SK-MEL-5 (cell line): ENCODE measurements at places on chromosomes 1 and 21. TPM values are rescaled to one million over a fixed set of nuclear protein-coding genes. Genes with fewer than 3 reads are reported as not detected.

Gene MYOG
- not detected in 2 replicates for total RNA-seq

Gene TFF2
- total RNA-seq: not detected in 2 replicates

Gene TMCC2
- total RNA-seq: 22.1 and 26.5 TPM in 2 replicates

Gene ATP1A4
- total RNA-seq: 0.11 TPM in 1 of 2 replicates, not detected in the other

- no peak for DNase-seq
These were observed 19.6 kb upstream of the DHCR24 start for GRCh38 chr1:54906586-54906985.

GRCh38 chr1:2322581-2323211, 68.7 kb downstream of the MORN1 start:
- DNase-seq: no peak

DNA sequence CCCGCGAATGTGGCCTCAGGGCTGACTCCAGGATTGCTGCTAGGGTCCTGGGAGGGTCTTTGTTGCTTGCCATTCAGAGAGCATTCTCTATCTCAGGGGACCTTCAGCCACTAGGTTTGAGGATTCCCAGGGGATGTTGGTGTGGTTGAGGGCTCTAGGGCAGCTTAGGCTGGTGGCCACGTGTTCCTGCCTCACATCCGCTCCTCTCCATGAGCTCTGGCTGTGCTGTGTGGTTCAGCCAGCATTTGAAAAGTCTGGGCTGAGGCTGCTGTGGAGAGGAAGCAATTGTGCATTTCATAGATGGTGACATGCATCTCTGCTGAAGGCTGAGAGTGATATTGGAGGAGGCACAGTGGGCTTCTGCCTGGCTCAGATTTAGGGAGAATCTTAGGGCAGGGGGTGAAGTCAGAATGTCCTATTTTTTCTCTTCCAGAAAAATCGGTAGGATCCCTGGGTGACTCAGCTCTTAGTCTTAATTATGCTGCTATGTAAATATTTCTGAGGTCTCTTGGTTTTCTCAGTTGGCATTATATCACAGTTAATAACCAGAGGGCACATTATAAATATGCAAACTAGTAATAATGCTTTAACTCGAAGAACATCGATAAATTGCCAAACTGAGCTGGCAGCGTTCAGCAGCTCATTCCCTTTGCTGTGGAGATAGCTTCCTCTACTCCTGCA, 182.3 kb downstream of the CAMTA1 start:
- peak; percentile 32 for DNase-seq

- peak; percentile 84 for DNase-seq
These were observed 6.5 kb upstream of the PADI2 start for GRCh38 chr1:17125756-17126237.

DNA sequence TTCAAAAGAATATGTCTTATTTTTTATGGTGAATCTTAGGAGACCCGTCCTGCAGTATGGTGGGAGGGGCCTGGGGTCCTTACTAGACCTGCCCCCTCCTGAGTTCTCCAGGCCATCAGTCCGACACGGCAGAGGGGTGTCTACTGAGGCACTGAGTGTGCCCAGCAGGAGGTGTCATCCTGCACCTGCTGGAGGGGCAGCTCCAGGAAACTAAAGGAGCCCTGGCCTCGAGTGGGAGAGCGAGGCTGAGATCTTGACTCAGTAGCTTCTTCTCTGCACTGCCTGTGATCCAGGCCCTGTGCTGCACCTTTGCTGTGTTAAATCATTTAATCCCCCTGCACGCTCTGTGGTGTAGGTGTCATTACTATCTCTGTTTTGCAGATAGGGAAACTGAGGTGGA, 587.7 kb downstream of the PTPRU start:
- DNase-seq: no peak

- DNase-seq: no peak
These were observed 338.3 kb downstream of the NEGR1 start for GRCh38 chr1:71944006-71944405.
